ENCODE measurements at places on chromosomes 4 and X. TPM values are rescaled to one million over a fixed set of nuclear protein-coding genes. Genes with fewer than 3 reads are reported as not detected.

Gene ZCCHC13
- total RNA-seq, result not detected

Gene ELF4
- total RNA-seq, result 2.3 TPM

GRCh38 chrX:129125122-129125914 is 398.0 kb downstream of the SMARCA1 start:
- H3K27me3 ChIP-seq, result no peaks in the 10 kb centered on the region
- no peak overlapping the region for H3K27ac ChIP-seq
- no peak for DNase-seq
- H3K4me3 ChIP-seq, result no peak overlapping the region
- no peaks in the 10 kb centered on the region for H3K4me1 ChIP-seq
- no peaks in the 10 kb centered on the region for H3K36me3 ChIP-seq

DNA sequence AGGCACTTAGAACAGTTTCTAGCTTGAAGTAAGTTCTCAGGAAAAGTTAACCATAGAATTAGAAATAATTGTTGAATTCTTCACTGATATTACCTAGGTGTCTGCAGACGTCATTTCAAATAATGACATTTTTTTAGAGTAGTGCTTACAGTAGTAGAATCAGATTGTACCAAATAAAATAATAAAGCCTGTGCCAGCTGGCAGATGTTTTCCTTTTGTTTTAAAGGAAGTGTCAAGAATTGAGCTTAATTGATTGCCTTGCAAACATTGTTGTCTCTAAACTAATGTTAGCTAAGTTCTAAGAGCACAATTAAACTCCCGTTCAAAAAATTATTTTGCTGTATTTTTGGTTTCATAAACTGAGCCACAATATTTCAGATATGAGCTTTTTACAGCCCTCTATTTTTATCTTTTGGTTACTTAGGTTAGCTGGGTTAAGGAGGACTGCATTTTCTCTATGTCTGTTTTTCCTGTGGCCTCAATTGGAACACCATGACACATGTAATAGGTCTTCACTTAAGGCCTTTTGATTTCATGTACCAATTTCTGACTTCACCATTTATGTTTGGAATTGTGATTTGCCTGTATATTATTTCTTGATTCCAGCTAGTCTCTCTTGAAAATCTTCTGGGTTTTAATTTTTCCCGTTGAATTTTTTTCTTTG is 64.2 kb downstream of the DCUN1D4 start:
- H3K27ac ChIP-seq, result no peak overlapping the region
- no peaks in the 10 kb centered on the region for H3K27me3 ChIP-seq
- no peak overlapping the region for H3K4me3 ChIP-seq
- no peaks in the 10 kb centered on the region for H3K4me1 ChIP-seq

- no peaks in the 10 kb centered on the region for H3K36me3 ChIP-seq
- H3K4me3 ChIP-seq, result peak overlapping the region; percentile 75
- H3K27ac ChIP-seq, result no peak overlapping the region
Observed at GRCh38 chr4:1855333-1856070, 454 bp downstream of the LETM1 start.

- no peak overlapping the region for H3K4me3 ChIP-seq
- no peaks in the 10 kb centered on the region for H3K27me3 ChIP-seq
- H3K27ac ChIP-seq, result no peak overlapping the region
- no peaks in the 10 kb centered on the region for H3K4me1 ChIP-seq
Observed at GRCh38 chr4:187478292-187479140, 517.1 kb upstream of the ZFP42 start.
